ENCODE measurements at places on chromosomes 5 and 9.

DNA sequence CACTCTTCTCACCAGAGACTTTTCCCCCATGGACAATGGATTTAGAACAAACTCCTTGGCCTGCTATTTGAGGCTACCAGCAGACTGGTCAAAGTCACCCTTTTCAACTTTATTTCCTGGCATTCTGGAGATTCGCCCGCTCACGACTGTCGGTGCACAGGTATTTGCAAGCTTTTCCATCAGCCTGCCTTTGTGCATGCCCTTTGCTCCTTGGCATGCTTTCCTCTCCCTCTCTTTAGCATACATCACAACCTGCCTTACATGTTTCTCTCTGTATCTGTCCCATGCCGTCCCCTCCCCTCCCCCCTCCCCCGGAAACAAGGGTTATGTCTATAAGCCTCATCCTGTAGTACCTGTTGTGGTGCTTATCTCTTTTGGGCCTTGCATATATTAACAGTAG lies 257.1 kb downstream of the AOPEP start:
- no peak for DNase-seq

DNA sequence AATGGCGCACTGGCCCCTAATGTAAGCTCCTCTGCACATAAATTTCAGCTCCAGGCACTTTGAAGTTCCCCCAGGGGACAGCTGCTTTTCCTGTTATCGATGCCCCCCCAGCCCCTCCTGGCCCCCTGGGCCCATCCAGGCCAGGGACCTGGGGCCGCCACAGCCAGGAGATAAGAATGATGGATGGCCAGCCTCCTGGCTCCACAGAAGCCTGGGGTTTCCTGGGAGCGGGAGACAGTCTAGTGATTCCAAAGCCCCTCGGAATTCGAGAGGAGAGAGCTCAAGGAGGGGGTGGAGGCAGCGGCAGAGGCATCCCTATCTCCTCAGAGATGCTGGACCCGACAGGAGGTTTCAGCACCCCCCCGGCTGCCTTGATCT lies 98.4 kb upstream of the HAND1 start:
- no peak for DNase-seq

GRCh38 chr9:137063311-137064026 lies 6.9 kb downstream of the SAPCD2 start:
- DNase-seq: no peak

DNA sequence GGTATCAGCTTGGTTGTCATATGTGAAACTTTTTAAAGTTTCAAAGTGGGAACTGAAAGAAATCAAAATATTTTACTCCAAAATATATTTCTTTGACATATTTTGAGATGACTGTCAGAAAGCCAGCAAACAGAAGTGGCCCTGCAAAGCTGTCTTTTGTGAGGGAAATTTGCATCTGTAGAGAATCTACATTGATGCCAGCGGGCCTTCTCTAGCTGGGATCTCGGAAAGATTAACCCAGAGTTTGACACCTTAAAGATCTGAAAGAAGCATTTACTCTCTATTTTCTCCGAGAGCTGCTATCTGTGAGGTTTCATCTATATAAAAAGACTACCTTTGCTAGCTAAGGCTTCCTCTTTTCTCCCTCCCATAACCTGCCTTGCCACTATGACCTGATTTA lies 303.6 kb downstream of the FBXL17 start:
- DNase-seq: no peak

DNA sequence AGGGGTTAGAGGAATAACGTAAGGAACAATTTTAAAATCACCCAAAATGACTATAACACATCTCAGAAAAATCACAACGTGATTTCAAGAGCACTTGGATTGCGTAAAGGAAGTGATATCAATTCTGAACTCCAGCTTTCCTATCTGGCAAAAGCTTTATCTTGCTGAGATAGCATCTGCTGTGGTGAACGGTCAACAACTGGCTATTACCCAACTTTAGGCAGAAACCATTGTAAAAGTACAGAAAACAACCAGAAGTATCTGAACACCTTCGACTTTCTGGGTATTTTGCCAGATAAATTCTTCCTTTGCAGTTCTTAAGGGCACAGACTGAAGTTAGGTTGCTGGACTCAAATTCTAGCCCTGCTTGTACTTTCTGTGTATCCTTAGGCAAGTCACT lies 9.2 kb downstream of the ABLIM3 start:
- no peak for DNase-seq

DNA sequence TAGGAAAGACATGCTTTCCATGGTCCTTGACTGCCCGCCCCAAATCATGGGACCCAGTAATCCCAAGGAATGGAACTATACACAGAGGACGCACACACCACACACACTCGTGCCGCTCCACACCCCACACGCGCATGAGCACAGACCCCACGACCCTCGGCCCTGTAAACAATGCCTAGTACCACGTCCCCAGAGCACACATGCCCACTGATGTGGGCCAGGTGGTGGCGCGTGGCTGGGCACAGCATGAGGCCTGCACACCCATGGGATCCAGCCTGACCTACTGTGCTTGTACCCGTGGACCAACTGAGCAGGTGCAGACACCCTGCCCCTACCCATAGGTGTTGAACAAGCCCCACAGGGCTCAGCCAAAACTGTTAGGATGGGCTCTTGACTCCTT lies 739 bp downstream of the DBH start:
- no peak for DNase-seq

GRCh38 chr9:34566322-34566721 lies 23.2 kb downstream of the CNTFR start:
- DNase-seq: no peak

DNA sequence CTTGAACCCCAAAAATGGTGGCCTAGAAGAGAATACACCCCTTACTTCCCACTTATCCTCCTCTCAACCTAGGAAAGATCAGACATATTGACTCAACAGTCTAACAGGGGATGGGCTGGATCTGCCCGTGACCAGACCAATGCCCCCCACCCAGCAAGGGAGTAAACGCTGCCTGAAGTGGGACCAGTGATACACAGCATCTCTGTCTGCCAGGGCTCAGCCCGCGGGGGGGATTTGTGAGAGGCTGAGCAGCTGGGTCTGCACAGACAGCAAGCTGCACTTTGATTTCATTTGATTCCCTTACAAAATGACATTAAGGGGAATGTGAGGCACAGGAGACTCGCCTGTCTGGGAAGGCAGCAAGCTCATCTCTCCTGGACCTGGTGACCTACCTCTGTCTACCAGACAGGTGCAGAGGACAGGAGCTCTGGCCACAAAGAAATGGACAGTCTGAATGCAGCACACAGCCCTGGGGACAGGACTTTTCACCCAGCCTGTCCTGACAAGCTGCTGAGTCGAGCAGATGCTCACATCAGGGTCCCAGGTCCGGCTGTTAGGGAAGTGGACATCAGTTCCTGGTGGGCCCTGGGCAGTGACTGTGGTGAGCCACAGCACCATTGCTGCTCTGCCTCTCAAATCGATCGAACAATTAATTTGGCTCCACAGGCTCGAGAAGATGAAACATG lies 79.9 kb downstream of the RGS3 start:
- DNase-seq: no peak

DNA sequence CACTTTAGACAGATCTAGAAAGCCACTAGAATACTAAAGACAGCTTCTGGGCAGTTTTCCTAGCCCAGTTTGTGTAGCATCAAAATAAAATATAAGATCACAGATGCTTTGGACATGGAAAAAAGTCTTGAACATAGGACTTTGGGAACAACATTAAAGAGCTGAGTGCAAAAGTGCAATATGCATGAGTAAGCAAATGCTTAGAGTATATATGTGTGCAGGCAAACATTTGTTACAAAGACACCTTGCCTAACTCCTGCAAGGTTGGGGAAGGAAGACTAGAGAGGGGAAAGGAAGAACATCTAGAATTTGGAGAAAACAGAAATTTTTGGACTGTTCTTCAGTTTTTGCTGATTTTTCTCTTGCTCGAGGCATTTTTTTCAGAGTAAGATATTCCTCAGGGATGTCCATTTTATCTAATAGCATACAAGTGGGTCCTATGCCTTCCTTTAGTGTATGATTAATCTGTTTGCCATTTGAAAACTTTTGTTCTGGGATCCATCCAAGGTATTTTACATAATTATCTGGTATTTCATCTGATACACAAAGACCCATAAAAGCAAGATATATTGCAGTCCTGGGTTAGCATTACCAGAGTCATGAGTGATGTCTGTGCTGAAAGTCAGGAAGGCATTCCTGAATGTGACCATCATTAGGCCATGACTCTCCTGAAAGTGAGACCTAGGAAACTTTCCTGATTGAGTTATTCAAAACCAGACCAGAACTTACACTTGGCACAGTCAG lies 142.0 kb upstream of the RGMB start:
- no peak for DNase-seq

DNA sequence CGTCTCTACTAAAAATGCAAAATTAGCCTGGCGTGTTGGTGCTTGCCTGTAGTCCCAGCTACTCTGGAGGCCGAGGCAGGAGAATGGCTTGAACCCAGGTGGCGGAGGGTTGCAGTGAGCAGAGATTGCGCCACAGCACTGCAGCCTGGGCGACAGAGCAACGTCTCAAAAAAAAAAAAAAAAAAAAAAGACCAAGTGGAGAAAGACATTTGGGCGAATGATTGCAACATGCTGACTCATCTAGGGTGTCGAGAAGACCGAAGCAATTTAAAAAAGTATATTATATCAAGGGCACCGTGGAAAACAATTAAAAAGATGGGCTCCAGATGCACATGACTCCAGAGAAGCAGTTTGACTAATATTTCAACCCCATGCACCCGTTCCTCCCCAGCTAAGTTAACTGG lies 9.2 kb downstream of the KLF4 start:
- no peak for DNase-seq

GRCh38 chr5:33997331-33997983 lies 10.4 kb downstream of the AMACR start:
- DNase-seq: peak; percentile 9

DNA sequence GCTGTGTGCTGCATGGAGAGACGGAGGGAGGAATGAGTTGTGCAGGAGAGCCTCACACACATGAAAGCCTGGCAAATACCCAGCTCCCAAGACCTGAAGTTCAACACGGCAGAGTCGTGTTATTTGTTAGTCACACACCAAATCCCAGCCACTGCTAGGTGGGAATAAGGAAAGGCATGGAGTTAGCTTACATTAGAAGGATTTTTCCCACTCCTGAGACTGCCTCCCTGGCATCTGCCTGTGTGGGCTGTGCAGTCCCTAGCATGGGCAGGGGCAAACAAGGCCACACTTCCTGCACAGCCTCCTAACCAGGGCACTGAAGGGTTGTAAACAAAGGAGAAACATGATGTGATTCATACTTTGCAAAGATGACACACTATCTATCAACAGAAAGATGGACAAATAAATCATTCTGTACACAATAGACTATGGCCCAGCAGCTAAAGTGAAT lies 306.8 kb downstream of the SPOCK1 start:
- no peak for DNase-seq

DNA sequence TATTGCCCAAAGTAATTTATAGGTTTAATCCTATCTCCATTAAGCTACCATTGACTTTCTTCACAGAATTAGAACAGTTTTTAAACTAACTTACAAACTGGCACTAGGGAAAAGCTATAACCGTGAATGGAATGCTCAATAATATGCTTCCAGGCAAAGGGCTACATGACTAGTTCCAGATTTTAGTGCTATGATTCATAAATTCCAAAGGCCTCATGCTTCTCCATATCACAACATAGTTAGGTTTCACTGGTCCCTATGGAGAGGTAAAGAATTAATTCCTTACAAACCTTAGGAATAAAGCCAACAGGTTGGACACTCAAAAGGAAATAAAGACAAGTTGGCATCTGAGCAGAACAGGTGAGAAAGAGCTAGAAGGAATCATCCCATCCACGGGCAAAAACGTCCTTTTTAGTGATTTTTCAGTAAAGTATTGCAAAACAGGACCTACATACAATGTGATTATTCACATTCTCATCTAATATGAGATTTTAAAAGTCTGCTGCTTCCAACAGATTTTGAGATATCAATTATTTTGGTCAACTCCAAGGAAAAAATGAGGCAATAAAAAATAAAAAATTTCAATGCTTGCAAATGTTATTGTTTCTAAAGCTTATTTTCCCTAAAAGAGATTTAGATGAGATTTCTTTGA lies 97.0 kb upstream of the TARS1 start:
- no peak for DNase-seq

All from stimulated activated CD4-positive, alpha-beta T cell treated with anti-CD3 and anti-CD28 coated beads, Interleukin-2, amount 100 ng/mL, for 4 hours (primary cell).